ENCODE measurements at places on chromosomes 12 and 14. TPM values are rescaled to one million over a fixed set of nuclear protein-coding genes. Genes with fewer than 3 reads are reported as not detected.

GRCh38 chr12:105166736-105167135 lies 59.2 kb downstream of the WASHC4 start:
- no peaks in the 10 kb centered on the region for H3K27me3 ChIP-seq
- DNase-seq = no peak
- no peak overlapping the region for H3K4me3 ChIP-seq
- peaks cover 45% of the 10 kb centered on the region for H3K36me3 ChIP-seq
- no peak overlapping the region for H3K27ac ChIP-seq

- DNase-seq = no peak
- H3K27me3 ChIP-seq = no peaks in the 10 kb centered on the region
- no peak overlapping the region for H3K27ac ChIP-seq
- H3K4me3 ChIP-seq = no peak overlapping the region
- H3K36me3 ChIP-seq = peaks cover 84% of the 10 kb centered on the region
These were observed 148.9 kb downstream of the PCNX1 start for GRCh38 chr14:71056168-71056567.

GRCh38 chr12:27667540-27667939 lies 28.7 kb upstream of the REP15 start:
- H3K27ac ChIP-seq = no peak overlapping the region
- no peak overlapping the region for H3K4me3 ChIP-seq
- no peaks in the 10 kb centered on the region for H3K4me1 ChIP-seq
- peaks cover 8% of the 10 kb centered on the region for H3K36me3 ChIP-seq

DNA sequence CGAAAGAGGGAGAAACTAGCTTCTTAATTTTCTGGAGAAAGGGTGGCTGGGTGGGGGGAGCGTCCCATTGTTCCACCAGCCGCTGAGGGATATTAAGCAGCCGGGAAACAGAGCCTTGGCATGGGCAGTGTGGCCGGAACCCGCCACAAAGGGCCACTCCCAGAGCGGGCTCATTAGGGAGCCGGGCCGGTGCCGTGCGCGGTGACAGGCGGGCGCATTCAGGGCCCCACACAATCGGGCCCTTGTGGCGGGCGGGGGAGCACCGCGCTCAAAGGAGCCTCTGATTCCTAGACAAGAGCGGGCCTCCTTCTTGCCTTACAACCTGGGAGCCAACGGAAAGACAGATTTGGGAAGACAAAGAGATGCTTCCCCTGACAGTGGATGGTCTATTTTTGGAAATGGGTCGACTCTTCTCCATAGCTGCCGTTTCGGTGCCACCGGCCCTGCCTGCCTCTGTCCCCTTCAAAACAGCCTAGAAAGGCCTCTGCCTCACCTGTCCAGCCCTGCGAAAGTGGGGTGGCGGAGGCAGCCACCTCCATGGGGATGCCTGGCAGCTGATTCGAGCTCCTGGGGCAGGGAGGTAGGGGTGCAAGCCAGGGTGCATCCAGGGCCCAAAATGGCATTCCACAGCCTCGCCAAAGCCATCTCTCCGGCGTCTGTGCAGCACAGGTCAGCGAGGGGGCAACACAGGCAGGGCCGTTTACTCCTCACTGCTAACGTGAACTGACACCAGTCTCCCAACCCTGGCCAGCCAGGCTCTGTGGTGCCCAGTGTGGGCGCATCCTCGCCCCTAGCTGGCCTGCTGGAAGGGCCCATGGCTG lies 10.9 kb downstream of the CCDC85C start:
- no peaks in the 10 kb centered on the region for H3K27me3 ChIP-seq
- peaks cover 38% of the 10 kb centered on the region for H3K4me1 ChIP-seq
- H3K27ac ChIP-seq = no peak overlapping the region
- no peak overlapping the region for H3K4me3 ChIP-seq
- no peak for DNase-seq

- peak; percentile 48 for DNase-seq
- no peaks in the 10 kb centered on the region for H3K4me1 ChIP-seq
- no peak overlapping the region for H3K4me3 ChIP-seq
- H3K36me3 ChIP-seq = no peaks in the 10 kb centered on the region
- H3K27me3 ChIP-seq = no peaks in the 10 kb centered on the region
These were observed 74.9 kb upstream of the SLCO1C1 start for GRCh38 chr12:20620261-20620660.

Gene AMDHD1
- 0.25 TPM for total RNA-seq

Gene ZNF410
- total RNA-seq = 29.9 TPM

Measured in cardiac muscle cell (in vitro differentiated cells and primary cell).